ENCODE measurements at places on chromosomes 7 and 10.

GRCh38 chr7:116445447-116446211 is 53.9 kb upstream of the CAV2 start:
- DNase-seq = no peak

DNA sequence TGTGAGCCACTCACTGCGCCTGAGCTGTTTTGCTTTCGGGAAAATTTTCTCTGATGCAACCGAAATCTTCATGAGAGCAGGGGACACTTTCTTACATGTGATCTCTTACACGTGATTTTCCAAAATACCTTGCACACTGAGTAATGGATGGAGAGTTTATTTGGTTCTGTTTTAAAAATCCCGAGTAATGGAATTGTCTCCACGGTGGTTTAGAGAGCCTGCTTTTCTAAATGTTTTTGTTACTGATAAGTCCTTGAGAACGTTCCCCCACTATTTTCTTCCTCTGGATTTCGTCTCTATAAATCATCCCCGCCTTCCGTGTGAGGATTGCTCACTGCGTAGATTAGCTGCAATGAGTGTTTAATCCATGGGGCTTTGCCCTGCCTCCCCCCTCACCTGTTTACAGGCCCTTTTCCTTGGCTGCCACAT is 25.7 kb downstream of the CAMK1D start:
- no peak for DNase-seq

GRCh38 chr7:106386958-106387357 is 102.2 kb upstream of the NAMPT start:
- DNase-seq = no peak

DNA sequence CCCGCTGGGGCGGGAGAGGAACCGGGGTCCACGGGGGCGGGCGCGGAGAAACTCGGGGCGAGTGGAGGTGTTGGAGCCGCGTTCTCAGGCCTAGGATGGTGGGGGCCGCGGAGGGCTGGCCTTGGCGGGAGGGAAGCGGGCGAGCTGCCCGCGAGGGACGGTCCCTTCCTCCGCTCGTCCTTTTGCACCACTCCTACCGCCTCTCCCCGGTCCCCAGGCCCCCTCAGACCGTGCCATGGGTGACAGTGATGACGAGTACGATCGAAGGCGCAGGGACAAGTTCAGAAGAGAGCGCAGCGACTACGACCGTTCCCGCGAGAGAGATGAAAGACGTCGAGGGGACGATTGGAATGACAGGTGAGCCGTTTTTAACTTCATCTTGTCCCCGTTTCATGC is 451 bp downstream of the SRRT start:
- peak; percentile 63 for DNase-seq

DNA sequence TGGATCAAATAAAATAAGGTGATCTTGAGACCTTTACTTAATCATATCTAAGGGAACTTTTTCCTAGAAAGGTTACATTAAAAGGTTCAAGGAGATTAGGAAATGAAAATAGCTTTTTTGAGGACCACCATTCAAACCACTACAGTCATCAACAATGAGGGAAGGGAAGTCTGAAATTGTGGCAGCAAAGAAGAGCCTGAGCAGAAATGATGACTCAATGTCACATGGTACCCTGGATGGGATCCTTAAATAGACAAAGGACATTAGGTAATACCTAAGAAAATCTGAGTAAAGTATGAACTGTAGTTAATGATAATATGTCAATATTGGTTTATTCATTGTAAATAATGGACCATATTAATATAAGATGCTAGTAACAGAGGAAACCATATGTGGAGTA is 236.0 kb downstream of the SEMA3D start:
- no peak for DNase-seq

DNA sequence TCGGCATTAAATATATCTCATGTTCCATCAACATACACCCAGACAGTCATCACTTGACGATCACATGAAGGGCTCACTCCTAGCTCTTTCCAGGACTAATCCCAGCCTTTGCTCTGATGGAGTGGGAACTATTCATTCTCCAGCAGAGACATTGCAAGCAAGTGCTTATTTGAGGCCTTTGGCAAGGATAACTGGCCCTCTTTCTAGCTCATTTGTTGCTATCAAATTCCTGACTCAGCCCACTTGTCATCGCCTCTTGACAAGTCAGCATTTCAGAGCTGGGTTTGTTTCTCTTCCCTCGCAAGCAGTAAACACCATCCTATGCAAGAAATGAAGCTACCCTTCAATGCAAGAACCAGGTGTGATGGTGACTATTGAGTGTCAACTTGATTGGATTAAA is 1165.7 kb upstream of the AUTS2 start:
- DNase-seq = peak; percentile 7

DNA sequence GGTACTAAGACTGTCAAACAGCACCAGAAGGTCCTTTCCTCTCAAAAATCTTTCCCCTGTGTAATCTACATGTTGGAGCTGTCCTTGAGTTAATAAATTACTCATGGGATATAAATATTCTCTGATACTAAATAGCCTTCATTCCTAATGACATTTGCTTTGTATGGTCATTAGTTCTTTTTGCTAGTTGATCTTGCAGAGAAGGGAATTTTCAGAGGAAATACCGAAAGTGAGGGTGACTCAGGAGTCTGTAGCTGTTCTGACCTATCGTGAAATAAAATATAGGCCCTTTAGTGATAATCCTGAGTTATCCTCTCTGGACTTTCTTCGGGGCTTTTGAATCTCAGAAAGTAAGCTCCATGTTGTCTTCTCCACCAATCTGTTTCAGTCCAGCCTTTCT is 19.4 kb upstream of the CLDN12 start:
- peak; percentile 40 for DNase-seq

DNA sequence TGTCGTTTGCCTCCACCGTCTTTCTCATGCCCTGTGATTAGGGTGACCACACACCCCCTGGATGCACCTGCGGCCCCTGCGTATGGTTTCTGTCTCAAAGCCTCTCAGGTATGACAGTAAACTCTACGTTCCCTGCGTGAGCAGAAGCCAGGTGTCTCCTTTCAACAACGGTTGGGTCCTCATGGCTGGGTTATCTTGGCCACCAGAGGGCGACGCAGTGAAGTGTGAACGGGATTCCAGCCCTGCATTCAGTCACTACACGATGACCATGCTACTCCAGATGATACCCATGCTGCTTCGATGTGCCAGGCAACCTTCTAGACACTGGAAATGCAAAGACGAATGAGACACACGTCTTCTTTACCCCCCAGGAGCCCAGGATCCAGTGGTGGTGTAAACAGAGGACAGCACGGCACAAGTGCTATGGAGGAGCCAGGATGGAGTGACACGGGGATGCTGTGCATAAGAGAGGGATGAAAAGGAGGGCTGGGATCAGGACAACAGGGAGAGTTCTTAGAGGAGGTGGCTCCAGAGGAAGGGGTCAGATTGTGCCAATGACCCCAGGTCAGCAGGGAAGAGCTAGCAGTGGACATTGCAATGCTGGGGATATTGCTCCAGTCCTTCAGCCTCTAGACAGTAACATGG is 228.1 kb upstream of the PFKP start:
- DNase-seq = no peak

- DNase-seq = no peak
Observed at GRCh38 chr7:157565981-157566630, 229.3 kb downstream of the DNAJB6 start.

DNA sequence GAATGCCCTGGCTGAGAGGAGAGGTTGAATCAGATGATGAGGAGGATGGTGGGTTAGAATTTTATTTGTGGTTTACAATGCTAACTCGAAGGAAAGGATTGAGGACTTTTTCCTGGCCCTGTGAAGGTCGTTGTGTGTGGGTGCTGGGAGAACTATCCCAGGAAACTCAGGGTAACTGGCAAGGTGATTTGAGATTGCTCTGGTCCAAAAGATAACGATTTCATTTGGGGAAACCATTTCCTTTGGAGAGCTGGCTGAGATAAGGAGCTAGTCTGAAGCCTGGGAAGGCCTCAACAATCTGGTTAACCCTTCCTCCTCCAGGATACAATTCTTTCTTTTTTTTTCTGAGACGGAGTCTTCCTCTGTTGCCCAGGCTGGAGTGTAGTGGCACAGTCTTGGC is 33.0 kb downstream of the HK1 start:
- DNase-seq = no peak

DNA sequence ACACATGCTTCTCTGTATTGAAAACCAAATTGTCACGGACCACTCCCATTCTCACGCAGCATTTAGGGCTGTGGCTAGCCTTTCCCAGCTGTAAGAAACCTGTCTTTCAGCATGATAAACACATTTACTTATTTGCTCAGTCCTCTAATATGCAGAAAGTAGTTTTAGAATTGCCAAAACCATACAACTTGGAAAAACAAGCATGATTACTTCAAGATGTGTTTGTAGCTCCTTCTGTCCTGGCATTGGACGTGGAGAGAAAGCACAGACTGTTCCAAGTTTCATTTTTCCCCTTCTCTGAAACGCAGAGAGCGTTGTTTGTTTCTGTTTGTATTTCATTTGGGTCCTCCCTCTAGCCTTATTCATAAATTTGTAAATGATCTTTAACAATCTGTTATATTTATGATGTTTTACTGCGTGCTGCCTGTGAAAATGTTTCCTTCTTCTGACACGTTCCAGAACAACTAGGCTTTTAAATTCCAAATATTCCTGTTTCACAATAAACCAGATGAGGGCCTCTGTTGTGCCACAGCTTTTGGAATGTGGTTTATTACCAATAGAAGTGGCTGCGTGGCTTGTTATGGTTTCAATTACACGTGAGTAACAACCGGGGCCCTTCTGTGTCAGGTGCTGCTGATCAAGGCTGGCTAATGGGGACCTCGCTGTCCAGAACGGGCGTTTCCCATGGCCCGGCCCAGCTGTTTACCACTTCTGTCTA is 26.1 kb downstream of the MNX1 start:
- DNase-seq = peak; percentile 85

DNA sequence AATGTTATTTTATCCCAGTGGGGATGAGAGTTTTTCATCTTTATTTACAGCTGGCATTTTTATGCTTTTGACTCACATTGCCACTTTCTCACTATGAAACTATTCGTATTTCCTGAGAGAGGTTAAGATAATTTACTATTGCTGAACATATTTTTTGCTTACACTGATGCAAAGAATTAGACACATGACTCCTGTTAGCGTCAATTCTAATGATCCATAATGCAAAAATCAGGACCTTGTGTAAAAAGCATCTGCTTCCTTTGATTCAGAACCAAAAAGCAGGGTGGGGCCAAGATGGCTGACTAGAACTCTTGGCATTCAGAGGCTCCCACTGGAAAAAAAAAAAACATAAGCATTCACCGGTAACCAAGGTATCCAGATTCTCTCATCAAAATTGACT is 464.8 kb downstream of the SEMA3D start:
- peak; percentile 28 for DNase-seq

DNA sequence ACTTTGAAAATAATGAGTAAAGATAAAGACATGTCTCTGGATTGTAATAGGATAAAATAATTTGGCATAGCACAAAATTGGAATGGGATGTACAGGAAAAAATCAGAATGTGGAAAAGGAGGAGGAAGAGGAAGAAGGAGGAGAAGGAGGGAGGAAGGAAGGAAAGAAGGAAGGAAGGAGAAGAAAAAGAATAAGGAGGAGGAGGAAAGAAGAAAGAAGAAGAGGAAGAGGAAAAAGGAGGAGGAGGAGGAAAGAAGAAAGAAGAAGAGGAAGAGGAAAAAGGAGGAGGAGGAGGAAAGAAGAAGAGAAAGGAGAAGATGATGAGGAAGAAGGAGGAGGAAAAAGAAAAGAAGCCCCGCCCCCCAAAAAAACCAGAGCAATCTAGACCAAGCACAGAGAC is 95.9 kb downstream of the ST8SIA6 start:
- DNase-seq = no peak

DNA sequence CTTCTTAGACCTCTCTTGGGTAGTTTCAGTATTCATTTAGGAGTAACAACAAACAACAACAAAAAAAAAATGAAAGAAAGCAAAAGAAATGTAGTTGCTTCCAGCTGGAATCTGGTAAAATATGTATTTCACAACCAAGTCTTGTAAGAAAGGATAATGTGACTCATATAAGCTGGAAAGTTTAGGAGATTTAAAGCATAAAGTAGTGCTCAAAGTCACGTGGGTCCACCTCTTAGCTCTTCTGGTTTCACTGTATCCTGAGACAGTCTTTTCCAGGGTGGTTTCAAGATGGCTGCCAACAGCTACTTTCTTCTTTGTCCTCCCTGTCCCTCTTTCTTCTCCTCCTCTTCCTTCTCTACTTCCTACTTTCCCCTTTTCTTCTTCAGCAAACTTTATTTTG is 69.5 kb upstream of the CDK13 start:
- peak; percentile 67 for DNase-seq

GRCh38 chr7:156651474-156651873 is 10.9 kb downstream of the RNF32 start:
- DNase-seq = peak; percentile 17

DNA sequence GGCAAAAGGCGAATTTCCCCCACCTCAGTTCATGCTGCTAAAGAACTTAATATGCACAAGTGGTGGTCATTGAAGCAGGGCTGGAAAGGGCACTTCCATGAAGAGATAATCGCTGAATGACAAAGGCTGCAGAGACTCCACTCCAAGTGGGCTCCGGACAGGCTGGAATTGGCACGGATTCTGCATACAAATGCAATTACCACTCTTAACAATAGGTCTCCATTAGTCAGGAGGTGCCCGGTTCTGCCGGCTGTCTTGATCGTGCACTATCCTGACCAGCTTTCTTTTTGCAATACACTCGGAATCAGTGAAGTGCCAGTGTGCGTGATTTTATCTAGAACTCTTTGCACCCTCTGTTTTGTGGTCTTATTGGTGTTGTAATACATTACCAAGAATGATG is 49.7 kb downstream of the INSYN2A start:
- DNase-seq = no peak

GRCh38 chr7:102837802-102838201 is 75.0 kb upstream of the LRRC17 start:
- no peak for DNase-seq

DNA sequence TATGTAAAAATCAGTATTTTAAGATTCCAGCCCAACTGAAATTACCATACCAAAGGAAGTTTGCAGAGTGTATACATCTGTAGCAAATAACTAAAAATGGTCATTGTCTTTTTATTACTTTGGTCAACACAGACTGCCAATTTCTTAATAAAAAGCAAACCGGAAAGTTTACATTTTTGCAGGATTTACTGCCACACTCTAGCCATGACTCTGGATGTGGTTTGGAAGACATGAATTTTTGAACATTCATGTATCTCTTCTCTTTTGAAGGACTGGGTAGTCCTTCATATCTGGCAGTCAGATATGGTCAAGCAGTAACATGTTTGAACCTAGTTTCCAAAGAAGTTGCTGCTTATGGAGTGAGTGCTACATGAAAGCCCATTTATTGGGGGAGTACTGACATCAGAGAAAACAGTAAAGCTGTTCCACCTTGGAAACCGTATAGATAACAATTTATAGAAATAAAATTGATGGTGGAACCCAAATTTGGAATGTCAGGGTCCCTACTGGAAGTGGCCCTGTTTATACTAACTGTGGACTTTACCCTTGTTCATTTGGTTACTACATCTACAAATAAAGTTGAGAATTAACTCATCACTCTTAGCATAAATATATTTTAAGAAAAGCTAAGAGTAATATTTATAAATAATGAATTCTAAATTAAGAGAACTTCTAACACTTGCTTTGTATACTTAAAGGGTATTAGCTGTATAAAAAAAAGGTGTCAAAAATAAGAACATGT is 84.6 kb downstream of the ZMYND11 start:
- DNase-seq = no peak

GRCh38 chr7:14351167-14351566 is 361.7 kb upstream of the ETV1 start:
- DNase-seq = no peak

Data from GM03348 (cell line).